Effector memory CD8-positive, alpha-beta T cell (primary cell): ENCODE measurements at places on chromosomes 16 and 17.

GRCh38 chr17:27960183-27960849 is 67.2 kb upstream of the LYRM9 start:
- DNase-seq, result no peak
- H3K27me3 ChIP-seq, result peaks cover 6% of the 10 kb centered on the region
- H3K27ac ChIP-seq, result no peak overlapping the region
- H3K4me1 ChIP-seq, result no peaks in the 10 kb centered on the region
- no peaks in the 10 kb centered on the region for H3K36me3 ChIP-seq

DNA sequence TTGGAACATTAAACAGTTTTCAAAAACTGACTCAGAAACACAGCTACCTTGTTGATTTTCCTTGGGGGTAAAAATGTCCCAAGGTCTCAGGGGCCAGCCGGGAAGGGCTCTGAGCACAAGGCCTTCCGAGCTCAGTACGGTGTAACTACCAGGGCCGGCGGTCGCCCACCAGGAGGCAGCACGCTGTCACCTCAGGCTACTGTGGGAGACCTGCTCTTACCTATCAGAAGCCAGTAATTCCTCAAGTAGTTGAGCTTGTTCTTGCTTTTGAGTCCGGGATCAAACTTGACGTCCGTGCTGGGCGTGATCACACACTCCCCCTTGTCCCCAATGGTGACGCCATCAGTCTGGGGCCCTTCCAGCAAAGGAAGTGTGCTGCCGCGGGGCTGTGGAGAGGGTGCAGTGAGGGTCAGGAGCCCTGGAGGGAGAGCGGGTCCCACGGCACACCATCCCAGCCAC is 43.4 kb upstream of the ICAM2 start:
- no peak overlapping the region for H3K4me3 ChIP-seq
- H3K27ac ChIP-seq, result peak overlapping the region; percentile 88
- H3K27me3 ChIP-seq, result no peaks in the 10 kb centered on the region
- no peak for DNase-seq
- peaks cover 61% of the 10 kb centered on the region for H3K4me1 ChIP-seq

DNA sequence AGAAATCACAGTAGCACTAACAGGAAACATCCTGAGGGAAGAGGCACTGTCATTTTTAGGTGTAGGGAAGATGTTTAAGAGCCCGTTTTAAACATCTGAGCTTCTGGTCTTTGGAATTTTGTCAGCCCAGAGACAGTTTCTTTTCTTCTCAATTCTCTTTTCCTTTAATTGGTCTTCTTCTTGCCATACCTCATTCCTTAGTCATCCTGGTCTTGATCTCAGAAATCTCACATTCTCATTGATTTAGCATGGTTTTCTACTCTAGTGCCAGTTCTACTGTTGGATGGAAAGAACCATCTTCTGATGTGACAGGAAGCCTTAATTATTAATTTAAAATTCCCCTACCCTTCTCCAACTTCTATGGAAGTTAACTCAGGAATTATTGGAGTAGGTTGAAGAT is 25.4 kb downstream of the BMERB1 start:
- H3K27ac ChIP-seq, result no peak overlapping the region
- H3K36me3 ChIP-seq, result no peaks in the 10 kb centered on the region
- no peak overlapping the region for H3K4me3 ChIP-seq
- no peaks in the 10 kb centered on the region for H3K4me1 ChIP-seq
- H3K27me3 ChIP-seq, result no peaks in the 10 kb centered on the region
- no peak for DNase-seq

GRCh38 chr17:4641297-4642195 is at the start of gene ALOX15:
ALOX15 (minus strand) TSS chr17:4641678; CDS start chr17:4641651, 27 bp downstream.
- peaks cover 94% of the 10 kb centered on the region for H3K27me3 ChIP-seq
- no peaks in the 10 kb centered on the region for H3K36me3 ChIP-seq
- peak within 1 kb of the TSS; percentile 27 for H3K4me3 ChIP-seq
- no peak for DNase-seq

- H3K36me3 ChIP-seq, result peaks cover 16% of the 10 kb centered on the region
- no peak overlapping the region for H3K27ac ChIP-seq
- peaks cover 20% of the 10 kb centered on the region for H3K4me1 ChIP-seq
- no peaks in the 10 kb centered on the region for H3K27me3 ChIP-seq
These were observed 656 bp upstream of the IGFBP4 start for GRCh38 chr17:40442392-40443195.

- no peak overlapping the region for H3K4me3 ChIP-seq
- H3K27me3 ChIP-seq, result peaks cover 35% of the 10 kb centered on the region
- H3K27ac ChIP-seq, result no peak overlapping the region
- no peaks in the 10 kb centered on the region for H3K4me1 ChIP-seq
- no peaks in the 10 kb centered on the region for H3K36me3 ChIP-seq
- DNase-seq, result no peak
These were observed 11.5 kb downstream of the EPOP start for GRCh38 chr17:38663125-38663751.

- DNase-seq, result no peak
- H3K4me3 ChIP-seq, result no peak overlapping the region
- peak overlapping the region; percentile 35 for H3K27ac ChIP-seq
- H3K36me3 ChIP-seq, result peaks cover 63% of the 10 kb centered on the region
- peaks cover 20% of the 10 kb centered on the region for H3K4me1 ChIP-seq
These were observed 28.7 kb downstream of the ARHGAP27 start for GRCh38 chr17:45403906-45404490.

DNA sequence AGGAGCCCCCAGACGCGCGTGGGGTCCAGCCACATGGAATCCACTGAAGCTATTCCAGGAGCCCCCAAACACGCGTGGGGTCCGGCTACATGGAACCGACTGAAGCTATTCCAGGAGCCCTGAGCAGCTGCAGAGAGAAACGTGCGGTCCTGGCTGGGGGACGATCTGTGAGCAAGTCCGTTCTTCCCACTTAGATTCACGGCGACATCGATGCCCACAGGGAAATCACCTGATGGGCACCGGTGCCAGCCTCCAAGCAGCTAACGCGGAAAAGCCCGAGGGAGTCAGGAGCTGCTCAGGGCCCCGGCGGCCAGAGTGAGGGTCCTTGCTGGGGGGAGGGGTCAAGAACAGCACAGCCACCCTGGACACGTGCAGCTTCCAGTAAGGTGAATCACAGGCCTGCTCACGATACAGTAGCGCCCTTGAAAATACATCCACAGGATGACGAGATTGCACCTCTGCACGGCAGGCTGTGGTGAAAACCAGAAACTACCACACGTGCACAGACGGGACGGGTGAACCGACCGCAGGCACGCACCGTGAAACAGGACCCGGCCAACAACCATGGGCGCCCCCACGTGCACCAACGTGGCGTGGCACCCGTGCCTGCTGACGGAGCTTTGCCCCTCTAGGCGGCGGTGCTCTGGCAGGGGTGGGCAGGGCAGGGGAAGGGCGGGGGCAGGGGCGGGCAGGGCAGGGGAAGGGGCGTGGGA is 77.7 kb upstream of the GNG13 start:
- H3K27ac ChIP-seq, result no peak overlapping the region
- no peaks in the 10 kb centered on the region for H3K27me3 ChIP-seq
- DNase-seq, result peak; percentile 14
- peaks cover 7% of the 10 kb centered on the region for H3K36me3 ChIP-seq

GRCh38 chr17:44310609-44311376 is 2.4 kb downstream of the RUNDC3A start:
- DNase-seq, result no peak
- H3K27me3 ChIP-seq, result peaks cover 73% of the 10 kb centered on the region
- no peak overlapping the region for H3K27ac ChIP-seq
- H3K4me1 ChIP-seq, result peaks cover 17% of the 10 kb centered on the region

DNA sequence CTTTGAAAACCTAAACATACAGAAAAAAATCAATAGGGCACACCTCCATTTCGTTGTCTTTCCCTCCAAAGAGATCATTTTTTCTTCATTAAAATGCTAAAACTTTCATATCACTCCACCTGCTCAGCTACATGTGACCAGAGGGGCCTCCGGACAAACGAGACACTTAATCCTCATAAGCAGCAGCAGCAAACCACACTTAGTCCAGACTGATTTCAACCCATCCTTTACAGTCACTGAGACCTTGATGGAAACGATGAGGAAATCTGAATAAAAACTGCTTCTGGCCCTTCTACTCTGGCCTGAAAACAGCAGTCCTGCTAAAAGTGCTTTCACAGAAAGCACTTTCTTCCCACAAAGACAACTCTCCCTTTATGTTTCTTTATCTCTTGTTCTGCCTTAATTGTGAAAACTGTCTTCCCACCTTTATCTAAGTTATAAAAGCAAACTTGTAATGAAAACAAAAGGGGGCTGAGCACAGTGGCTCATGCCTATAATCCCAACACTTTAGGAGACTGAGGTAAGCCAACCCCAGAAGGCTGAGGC is 4.6 kb downstream of the ANKRD11 start:
- peak overlapping the region; percentile 83 for H3K27ac ChIP-seq
- peaks cover 77% of the 10 kb centered on the region for H3K4me1 ChIP-seq
- H3K4me3 ChIP-seq, result peak overlapping the region; percentile 83
- DNase-seq, result no peak
- H3K36me3 ChIP-seq, result peaks cover 48% of the 10 kb centered on the region

GRCh38 chr17:61343576-61343975 is 56.1 kb upstream of the TBX2 start:
- DNase-seq, result no peak
- H3K27ac ChIP-seq, result no peak overlapping the region
- no peaks in the 10 kb centered on the region for H3K4me1 ChIP-seq
- no peaks in the 10 kb centered on the region for H3K36me3 ChIP-seq

DNA sequence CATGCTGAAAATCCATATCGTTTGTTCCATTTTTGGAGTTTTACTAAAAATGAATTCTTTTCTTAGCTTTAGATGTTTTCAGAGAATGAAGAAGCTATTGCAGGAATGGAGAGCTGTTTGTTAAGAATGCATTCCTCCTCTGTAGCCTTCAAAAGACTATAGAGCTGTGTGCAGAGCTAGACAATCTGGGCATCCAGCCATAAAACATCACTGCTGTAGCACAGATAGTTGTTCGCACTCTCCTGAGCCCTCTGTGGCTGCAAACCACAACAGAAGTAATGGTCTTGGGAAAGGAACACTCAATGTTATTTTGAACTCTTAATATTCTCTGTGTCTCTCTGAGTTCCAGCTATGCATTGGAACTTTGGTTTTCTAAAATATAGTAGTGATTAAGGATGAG is 4.9 kb downstream of the TNRC6C start:
- peaks cover 79% of the 10 kb centered on the region for H3K4me1 ChIP-seq
- H3K4me3 ChIP-seq, result peak overlapping the region; percentile 71
- H3K36me3 ChIP-seq, result peaks cover 9% of the 10 kb centered on the region
- DNase-seq, result peak; percentile 55
- no peaks in the 10 kb centered on the region for H3K27me3 ChIP-seq

DNA sequence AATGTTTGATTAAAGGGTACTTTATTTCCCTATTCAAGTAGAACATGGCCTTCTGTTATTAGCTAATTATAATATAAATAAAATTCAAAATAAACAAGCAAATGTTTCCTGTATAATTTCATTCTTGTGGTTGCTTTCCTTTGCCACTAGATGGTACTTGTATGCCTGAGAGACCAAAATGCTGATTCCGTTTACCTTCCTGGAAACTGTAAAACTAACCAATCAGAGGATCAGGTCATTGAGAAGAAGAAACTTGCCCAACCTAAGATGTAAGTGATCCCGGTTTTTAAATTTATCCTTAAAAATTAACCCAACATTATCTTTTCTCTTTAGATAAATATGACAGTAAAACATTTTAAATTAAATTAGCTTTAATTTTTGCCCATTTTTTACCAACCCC is 8.1 kb upstream of the ABCA5 start:
- H3K4me3 ChIP-seq, result no peak overlapping the region
- no peaks in the 10 kb centered on the region for H3K4me1 ChIP-seq
- no peaks in the 10 kb centered on the region for H3K36me3 ChIP-seq
- no peak for DNase-seq
- H3K27ac ChIP-seq, result no peak overlapping the region
- peaks cover 36% of the 10 kb centered on the region for H3K27me3 ChIP-seq

DNA sequence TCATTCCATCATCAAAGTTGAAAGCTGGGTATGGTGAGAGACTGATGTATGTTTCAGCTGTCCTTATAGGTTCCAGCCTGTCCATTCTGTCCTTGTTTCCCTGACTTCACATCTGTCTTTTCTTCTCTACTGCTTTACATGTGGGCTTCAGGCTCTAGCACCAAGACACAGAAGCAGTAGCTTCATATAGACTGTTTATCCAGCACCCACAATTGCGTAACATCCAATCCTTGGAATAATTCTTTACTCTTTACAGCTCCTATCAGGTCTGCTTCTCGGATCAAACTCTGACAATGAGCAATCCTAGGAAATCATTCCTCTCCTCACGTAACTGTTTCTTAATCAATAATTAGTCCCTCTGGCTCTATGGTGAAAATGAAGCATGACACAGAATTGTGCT is 158.9 kb downstream of the CA10 start:
- no peaks in the 10 kb centered on the region for H3K36me3 ChIP-seq
- H3K27me3 ChIP-seq, result no peaks in the 10 kb centered on the region
- no peaks in the 10 kb centered on the region for H3K4me1 ChIP-seq
- no peak overlapping the region for H3K27ac ChIP-seq
